ENCODE measurements at places on chromosomes 1 and 21. TPM values are rescaled to one million over a fixed set of nuclear protein-coding genes. Genes with fewer than 3 reads are reported as not detected.
A peak's percentile ranks its signal among the peaks of the same experiment; 100 is the strongest.

Gene NEK2
- total RNA-seq = 5.9 TPM

Gene TMCO4
- 22.5 TPM for total RNA-seq

Gene SPRR2A
- not detected for total RNA-seq

Gene KIF17
- total RNA-seq = 9.6 TPM

Gene CNIH4
- 79.4 TPM for total RNA-seq

DNA sequence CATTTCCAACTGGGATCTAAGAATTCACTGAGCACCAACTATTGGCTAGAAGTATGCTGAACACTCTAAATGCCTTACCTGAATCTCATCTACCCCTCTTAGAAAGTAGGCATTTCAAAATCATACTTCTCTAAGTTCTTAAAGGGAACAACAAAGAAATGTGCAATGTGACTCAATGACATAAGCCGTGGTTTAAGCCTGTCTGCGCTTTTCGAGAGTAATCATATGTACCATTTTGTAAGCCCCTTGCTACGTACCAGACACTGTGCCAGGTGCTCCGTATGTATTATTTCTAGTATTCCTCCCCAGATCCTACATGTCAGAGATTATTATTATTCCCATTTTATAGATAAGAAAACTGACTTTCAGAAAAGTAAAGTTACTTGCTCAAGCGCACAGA is 454.2 kb downstream of the SETD4 start:
- H3K27me3 ChIP-seq = no peaks in the 10 kb centered on the region
- no peak overlapping the region for H3K4me3 ChIP-seq
- no peaks in the 10 kb centered on the region for H3K36me3 ChIP-seq

DNA sequence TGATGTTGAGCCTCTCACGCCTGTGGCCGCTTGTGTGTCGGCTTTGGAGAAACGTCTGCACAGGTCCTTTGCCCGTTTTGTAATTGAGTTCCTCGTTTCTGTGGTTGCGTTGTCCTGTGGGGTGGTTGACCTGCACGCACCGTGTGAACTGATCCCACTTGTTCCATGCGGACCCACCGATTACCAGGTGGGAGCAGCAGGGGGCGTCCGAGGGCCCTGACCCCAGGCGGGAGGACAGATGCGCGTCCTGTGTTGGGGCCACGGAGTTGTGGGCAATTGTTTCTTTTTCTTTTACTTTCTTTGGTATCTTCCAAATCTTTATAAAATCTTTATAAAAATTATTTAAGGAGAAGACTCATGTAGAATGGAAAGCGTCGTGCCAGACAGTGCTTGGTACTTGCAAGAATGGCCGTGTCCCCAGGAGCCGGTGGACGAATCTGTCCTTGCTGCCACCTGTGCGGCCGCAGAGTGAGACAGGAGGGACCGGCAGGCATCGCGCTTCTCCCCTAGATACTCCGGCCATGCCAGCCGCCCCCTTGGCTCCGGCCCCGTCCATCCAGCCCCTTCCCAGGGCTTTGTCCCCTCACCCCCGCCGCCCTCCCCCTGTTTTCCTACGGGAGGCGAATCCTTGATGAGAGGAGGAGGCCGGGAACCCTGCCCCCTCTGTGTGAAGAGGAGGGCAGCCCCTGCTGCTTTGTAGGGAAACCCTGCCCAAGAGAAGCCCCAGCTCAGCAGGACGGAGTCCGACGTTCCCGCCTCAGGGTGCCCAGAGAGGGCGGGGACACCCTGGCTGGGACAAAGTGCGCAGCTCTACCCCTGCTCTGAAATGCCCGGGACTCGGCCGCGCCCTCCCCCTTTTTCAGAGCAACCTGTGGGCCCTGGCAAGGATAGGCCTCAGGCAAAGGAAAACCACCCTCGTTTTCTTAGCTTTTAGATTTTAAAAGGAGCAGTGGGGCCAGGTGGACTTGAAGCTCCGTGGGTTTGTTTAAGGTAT is 41.7 kb downstream of the PRKCZ start:
- no peaks in the 10 kb centered on the region for H3K4me1 ChIP-seq
- no peaks in the 10 kb centered on the region for H3K27me3 ChIP-seq
- H3K36me3 ChIP-seq = no peaks in the 10 kb centered on the region
- H3K4me3 ChIP-seq = no peak overlapping the region

GRCh38 chr1:118841521-118841920 is 146.6 kb downstream of the TBX15 start:
- H3K4me1 ChIP-seq = no peaks in the 10 kb centered on the region
- DNase-seq = no peak
- no peaks in the 10 kb centered on the region for H3K36me3 ChIP-seq
- H3K27me3 ChIP-seq = no peaks in the 10 kb centered on the region

GRCh38 chr21:33078907-33079582 is 9.1 kb downstream of the OLIG1 start:
- peak; percentile 49 for DNase-seq
- no peaks in the 10 kb centered on the region for H3K36me3 ChIP-seq

DNA sequence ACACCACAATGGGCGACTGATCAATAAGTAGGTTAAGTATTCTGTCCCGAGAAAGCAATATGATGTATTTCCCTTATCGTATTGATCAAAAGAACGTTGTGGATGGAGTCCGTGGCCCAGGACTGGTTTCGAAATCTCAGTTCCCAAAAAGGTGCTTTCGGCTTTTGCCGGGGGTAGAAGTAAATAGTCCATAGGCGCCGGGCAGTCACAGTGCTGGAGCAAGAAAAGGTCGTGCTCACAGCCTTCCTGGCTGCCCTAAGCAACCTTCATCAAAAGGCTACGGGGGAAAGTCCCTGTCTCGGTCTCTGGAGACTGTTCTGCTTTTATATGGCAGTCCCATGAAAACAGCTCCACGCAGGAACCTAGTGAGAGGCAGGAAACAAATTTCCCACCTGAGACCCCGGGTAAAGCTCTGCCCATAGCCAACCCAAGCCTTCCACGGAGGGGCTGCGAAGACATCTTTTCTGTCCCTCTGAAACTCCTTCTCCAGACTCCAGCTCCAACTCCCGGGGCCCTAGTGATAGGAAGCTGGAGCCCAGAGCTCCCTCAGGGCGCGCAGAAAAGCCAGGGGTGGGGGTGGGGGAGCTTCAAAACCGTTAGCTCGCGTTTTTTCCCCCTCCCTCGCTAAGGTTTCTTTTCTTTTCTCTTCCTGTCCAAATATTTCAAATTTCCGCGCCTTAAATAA is 7.0 kb downstream of the CDKN2C start:
- H3K4me3 ChIP-seq = peak overlapping the region; percentile 70
- no peaks in the 10 kb centered on the region for H3K36me3 ChIP-seq
- DNase-seq = peak; percentile 37
- H3K27ac ChIP-seq = peak overlapping the region; percentile 100
- no peaks in the 10 kb centered on the region for H3K4me1 ChIP-seq

GRCh38 chr1:68278221-68278620 is 45.9 kb upstream of the WLS start:
- H3K4me1 ChIP-seq = no peaks in the 10 kb centered on the region
- no peak overlapping the region for H3K27ac ChIP-seq
- no peak for DNase-seq
- no peaks in the 10 kb centered on the region for H3K36me3 ChIP-seq

- H3K4me3 ChIP-seq = no peak overlapping the region
- H3K27ac ChIP-seq = no peak overlapping the region
- H3K4me1 ChIP-seq = no peaks in the 10 kb centered on the region
Observed at GRCh38 chr21:45056296-45056904, 18.0 kb upstream of the ADARB1 start.

DNA sequence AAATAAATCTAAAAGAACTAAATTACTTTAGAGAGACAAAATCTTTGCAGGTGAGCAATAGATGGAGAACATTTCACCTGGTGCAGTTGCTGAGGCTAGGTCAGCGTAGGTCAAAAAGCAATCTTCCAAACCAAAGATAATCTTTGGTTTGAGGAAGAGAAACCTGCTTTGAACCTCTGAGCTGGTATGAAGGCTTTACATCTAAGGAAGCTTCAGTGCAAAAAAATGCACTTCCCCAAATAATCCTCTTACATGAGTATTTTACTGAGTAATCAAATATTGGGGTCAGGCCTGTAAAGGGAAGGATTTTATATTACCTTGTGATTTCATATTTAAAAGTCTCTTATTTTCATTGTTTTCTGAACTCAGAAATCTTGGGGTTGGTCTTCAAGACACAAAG is 223.6 kb downstream of the SRGAP2C start:
- no peak overlapping the region for H3K4me3 ChIP-seq
- H3K36me3 ChIP-seq = no peaks in the 10 kb centered on the region
- no peak overlapping the region for H3K27ac ChIP-seq
- no peak for DNase-seq
- H3K27me3 ChIP-seq = no peaks in the 10 kb centered on the region

- H3K36me3 ChIP-seq = no peaks in the 10 kb centered on the region
- no peak overlapping the region for H3K27ac ChIP-seq
- H3K4me3 ChIP-seq = no peak overlapping the region
- DNase-seq = no peak
Observed at GRCh38 chr1:106619080-106619826, 437.2 kb upstream of the PRMT6 start.

DNA sequence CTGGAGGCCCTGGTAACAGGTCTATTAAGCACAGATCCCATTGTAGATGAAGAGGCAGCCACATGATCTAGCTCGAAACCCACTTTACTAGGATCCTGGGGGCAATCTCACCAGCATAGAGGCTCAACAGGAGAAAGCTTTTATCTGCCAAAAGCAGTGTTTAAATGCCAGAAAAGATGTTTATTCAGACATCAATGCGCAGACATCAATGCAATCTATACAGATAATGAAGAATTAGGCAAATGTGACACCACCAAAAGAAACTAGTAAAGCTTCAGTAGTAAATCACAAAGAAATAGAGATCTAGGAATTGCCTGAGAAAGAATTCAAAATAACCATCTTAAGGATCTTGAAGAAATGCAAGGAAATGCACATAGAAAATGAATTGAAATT is 32.5 kb downstream of the OR6Y1 start:
- H3K36me3 ChIP-seq = no peaks in the 10 kb centered on the region
- DNase-seq = no peak
- no peaks in the 10 kb centered on the region for H3K4me1 ChIP-seq
- no peak overlapping the region for H3K4me3 ChIP-seq

DNA sequence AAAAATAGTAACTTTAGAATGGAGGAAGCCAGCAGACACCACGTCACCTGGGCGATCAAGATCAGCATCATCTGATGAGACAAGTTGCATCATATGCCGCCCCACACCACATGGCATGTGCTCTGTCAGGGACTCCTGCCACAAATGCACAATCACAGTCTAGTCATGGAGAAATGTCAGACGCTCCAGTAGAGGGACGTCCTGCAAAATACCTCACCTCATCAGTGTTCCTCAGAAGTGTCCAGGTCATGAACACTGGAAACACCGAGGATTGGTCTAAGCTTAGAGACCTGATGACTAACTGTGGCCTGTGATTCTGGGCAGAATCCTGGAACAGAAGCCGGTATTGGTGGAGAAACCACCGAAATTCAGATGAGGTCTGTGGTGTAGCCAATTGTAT is 14.3 kb downstream of the ADARB1 start:
- H3K4me1 ChIP-seq = peaks cover 3% of the 10 kb centered on the region
- no peaks in the 10 kb centered on the region for H3K27me3 ChIP-seq
- no peaks in the 10 kb centered on the region for H3K36me3 ChIP-seq
- H3K4me3 ChIP-seq = no peak overlapping the region
- H3K27ac ChIP-seq = no peak overlapping the region

GRCh38 chr1:73096841-73097240 is 814.5 kb upstream of the NEGR1 start:
- no peak for DNase-seq
- H3K27ac ChIP-seq = no peak overlapping the region
- no peaks in the 10 kb centered on the region for H3K27me3 ChIP-seq
- no peaks in the 10 kb centered on the region for H3K36me3 ChIP-seq
- H3K4me3 ChIP-seq = no peak overlapping the region

GRCh38 chr1:246095443-246095842 is 411.6 kb downstream of the SMYD3 start:
- no peak for DNase-seq
- no peak overlapping the region for H3K27ac ChIP-seq
- no peak overlapping the region for H3K4me3 ChIP-seq
- H3K4me1 ChIP-seq = no peaks in the 10 kb centered on the region
- no peaks in the 10 kb centered on the region for H3K27me3 ChIP-seq
